ENCODE measurements at places on chromosomes 5 and 9.

DNA sequence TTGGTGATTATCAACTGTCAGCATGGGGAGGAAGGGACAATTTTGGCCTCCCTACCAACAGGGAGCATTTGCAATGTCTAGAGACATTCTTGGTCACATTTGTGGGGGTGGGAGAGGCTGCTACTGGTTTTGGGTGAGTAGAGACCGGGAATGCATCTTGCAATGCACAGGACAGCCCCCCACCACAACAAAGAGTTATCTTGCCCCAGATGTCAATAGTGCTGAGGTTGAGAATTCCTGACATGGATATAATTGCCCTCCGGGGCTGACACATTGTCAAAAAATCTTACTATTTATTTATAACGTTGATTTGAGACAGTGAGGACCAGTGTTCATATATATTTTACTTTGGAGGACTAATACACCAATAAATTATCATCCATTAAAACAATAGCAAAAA, 316.1 kb downstream of the PSAT1 start:
- no peak for DNase-seq
- no peaks in the 10 kb centered on the region for H3K27me3 ChIP-seq
- H3K4me3 ChIP-seq = no peak overlapping the region
- H3K4me1 ChIP-seq = peaks cover 7% of the 10 kb centered on the region

GRCh38 chr5:40492056-40492455, 187.7 kb upstream of the PTGER4 start:
- H3K27ac ChIP-seq = peak overlapping the region; percentile 43
- no peaks in the 10 kb centered on the region for H3K36me3 ChIP-seq
- DNase-seq = no peak
- H3K4me3 ChIP-seq = no peak overlapping the region
- H3K4me1 ChIP-seq = peaks cover 33% of the 10 kb centered on the region
- H3K27me3 ChIP-seq = no peaks in the 10 kb centered on the region

- H3K27me3 ChIP-seq = no peaks in the 10 kb centered on the region
- no peaks in the 10 kb centered on the region for H3K4me1 ChIP-seq
- H3K4me3 ChIP-seq = no peak overlapping the region
- no peak overlapping the region for H3K27ac ChIP-seq
These were observed 1052.7 kb upstream of the ARRDC3 start for GRCh38 chr5:92435781-92436180.

- H3K27ac ChIP-seq = no peak overlapping the region
- no peak overlapping the region for H3K4me3 ChIP-seq
- H3K4me1 ChIP-seq = peaks cover 4% of the 10 kb centered on the region
- peaks cover 2% of the 10 kb centered on the region for H3K36me3 ChIP-seq
- H3K27me3 ChIP-seq = peaks cover 17% of the 10 kb centered on the region
These were observed 40.8 kb upstream of the GNPDA1 start for GRCh38 chr5:142053426-142054151.

DNA sequence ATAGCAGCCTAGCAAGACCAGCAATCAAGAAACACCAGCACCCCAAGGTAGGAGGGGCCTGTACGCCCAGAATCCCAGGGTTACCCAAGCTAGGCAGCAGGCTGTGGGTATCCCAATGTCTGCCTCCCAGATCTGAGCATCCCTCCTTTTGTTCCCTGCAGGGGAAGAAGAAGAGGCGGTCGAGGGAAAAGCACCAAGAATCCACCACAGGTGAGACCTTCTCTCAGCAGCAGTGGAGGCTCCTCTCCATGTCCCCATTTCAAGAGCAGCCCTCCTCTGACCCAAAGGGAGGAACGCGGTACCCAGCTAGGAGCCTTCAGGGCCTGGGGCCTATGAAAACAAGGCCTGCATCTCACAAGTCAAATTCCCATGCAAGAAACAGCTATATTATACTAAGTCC, 28.9 kb downstream of the TCF7 start:
- H3K27ac ChIP-seq = no peak overlapping the region
- H3K4me3 ChIP-seq = no peak overlapping the region
- peaks cover 43% of the 10 kb centered on the region for H3K36me3 ChIP-seq
- no peak for DNase-seq

DNA sequence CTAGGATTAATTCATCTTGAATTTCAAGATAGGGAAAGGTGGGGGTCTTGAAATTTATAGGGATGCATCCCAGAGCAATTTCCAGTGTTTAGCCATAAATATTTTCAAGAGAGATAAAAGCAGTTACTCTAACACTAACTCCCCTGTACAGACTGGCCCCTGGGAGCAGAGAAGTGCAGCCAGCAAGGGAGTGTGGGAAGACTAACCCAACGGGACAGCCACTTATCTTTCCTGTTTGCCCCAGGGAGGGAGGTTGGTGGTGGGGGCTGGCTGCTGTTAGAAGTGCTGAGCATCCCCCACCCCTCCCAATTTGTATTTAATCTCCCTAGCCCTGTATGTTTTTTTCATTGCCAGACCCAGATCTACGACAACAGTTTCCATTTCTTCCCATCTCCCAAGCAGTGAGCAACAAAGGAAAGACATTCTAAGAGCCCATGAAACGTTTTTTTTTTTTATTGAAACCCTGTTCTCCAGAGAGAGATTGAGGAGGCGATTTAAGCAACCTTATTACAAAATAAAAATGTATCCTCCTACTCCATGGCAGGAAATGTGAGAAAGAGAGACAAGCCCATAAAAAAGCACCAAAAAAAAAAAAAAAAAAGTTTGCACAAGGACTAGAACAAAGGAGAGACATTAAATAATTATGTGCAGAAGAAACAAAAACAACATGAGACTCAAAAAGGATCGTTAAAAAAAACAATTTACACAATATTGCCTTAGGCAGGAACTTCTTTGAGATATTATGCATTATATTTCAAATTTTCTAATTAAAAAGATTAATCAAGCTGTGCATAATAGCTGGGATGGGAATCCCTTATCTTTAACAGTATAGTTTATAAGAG, 343.4 kb downstream of the ARHGEF28 start:
- no peaks in the 10 kb centered on the region for H3K4me1 ChIP-seq
- peaks cover 14% of the 10 kb centered on the region for H3K27me3 ChIP-seq
- H3K27ac ChIP-seq = no peak overlapping the region

DNA sequence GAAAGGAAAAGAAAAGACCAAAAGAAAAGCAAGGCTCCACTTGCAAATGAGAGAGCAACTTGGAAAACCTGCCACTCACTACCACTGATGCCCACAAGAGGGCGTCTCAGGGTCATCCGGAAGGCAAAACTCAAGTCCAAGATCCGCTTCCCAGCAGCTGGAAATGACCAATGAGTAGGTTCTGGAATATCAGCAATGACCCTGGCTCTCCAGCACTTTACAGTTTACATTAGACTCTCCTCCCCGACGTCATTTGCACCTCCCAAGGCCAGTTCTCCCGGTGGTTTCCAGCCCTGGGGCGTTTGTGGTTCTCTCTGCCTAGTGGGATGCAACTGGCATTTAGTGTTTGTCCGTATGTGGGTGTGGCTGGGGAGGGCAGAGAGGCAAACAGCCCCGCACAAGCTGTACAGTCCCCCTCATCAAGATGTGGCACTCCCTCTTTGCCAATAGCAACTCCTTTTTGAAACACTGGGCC, 193.8 kb upstream of the ZNF618 start:
- peaks cover 10% of the 10 kb centered on the region for H3K36me3 ChIP-seq
- no peak overlapping the region for H3K4me3 ChIP-seq
- peaks cover 5% of the 10 kb centered on the region for H3K4me1 ChIP-seq
- peaks cover 69% of the 10 kb centered on the region for H3K27me3 ChIP-seq
- no peak overlapping the region for H3K27ac ChIP-seq
- DNase-seq = no peak

GRCh38 chr9:98057138-98057799, 737 bp downstream of the NANS start:
- H3K27ac ChIP-seq = peak overlapping the region; percentile 97
- peaks cover 24% of the 10 kb centered on the region for H3K36me3 ChIP-seq
- peak overlapping the region; percentile 99 for H3K4me3 ChIP-seq
- peaks cover 33% of the 10 kb centered on the region for H3K4me1 ChIP-seq

- H3K27ac ChIP-seq = no peak overlapping the region
- H3K4me3 ChIP-seq = no peak overlapping the region
- no peaks in the 10 kb centered on the region for H3K27me3 ChIP-seq
- H3K4me1 ChIP-seq = peaks cover 9% of the 10 kb centered on the region
These were observed 61.1 kb downstream of the FRMD3 start for GRCh38 chr9:83477120-83477519.

GRCh38 chr5:124644138-124644537, 102.3 kb downstream of the ZNF608 start:
- peaks cover 22% of the 10 kb centered on the region for H3K36me3 ChIP-seq
- no peak overlapping the region for H3K4me3 ChIP-seq
- no peak for DNase-seq
- H3K27ac ChIP-seq = no peak overlapping the region

DNA sequence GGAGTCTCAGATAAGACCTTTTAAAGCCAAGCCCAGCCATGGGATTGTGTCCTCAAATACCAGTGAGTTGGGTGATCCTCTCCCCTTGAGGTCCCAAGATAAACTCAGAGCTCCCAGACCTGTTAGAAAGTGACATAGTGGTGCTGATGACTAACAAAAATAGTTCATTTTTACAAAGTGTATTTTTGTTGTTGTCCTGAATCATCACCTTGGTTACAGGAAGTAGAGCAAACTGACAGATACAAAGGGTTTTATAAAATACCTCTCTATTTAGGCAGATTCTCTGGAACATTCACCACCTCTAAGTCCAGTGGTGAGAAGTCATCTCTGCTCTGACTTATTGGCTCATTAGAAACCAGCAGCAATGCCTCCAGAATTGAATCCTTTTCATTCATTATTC, 259.3 kb downstream of the CEMIP2 start:
- no peaks in the 10 kb centered on the region for H3K4me1 ChIP-seq
- H3K27ac ChIP-seq = no peak overlapping the region
- H3K27me3 ChIP-seq = peaks cover 5% of the 10 kb centered on the region

DNA sequence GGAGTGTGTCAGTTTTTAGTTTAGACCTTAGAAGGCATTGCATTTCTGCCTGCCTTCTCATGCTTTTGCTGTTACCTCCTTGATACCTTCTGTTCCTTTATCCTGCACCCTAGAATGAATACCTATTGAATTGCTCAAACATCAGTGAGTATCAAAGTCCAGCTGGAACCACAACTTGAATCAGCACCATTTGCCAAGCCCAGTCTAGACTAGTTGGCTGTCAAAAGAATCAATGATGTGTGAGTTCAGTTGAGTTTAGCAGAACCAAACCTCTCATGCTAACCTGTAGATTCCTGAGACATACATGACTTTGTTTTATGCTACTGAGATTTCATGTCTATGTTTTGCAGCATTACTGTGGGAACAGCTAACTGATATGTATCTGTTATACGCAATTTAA, 116.6 kb downstream of the FAM170A start:
- H3K36me3 ChIP-seq = no peaks in the 10 kb centered on the region
- H3K27ac ChIP-seq = no peak overlapping the region
- H3K27me3 ChIP-seq = no peaks in the 10 kb centered on the region
- H3K4me1 ChIP-seq = no peaks in the 10 kb centered on the region
- no peak for DNase-seq

GRCh38 chr9:114883709-114884108, 46.7 kb downstream of the TNFSF8 start:
- no peak overlapping the region for H3K27ac ChIP-seq
- no peaks in the 10 kb centered on the region for H3K27me3 ChIP-seq
- H3K4me1 ChIP-seq = peaks cover 3% of the 10 kb centered on the region

- H3K27me3 ChIP-seq = no peaks in the 10 kb centered on the region
- H3K4me3 ChIP-seq = peak overlapping the region; percentile 74
- peak overlapping the region; percentile 59 for H3K27ac ChIP-seq
- peaks cover 3% of the 10 kb centered on the region for H3K36me3 ChIP-seq
These were observed 17.1 kb downstream of the RFX3 start for GRCh38 chr9:3508521-3509291.

DNA sequence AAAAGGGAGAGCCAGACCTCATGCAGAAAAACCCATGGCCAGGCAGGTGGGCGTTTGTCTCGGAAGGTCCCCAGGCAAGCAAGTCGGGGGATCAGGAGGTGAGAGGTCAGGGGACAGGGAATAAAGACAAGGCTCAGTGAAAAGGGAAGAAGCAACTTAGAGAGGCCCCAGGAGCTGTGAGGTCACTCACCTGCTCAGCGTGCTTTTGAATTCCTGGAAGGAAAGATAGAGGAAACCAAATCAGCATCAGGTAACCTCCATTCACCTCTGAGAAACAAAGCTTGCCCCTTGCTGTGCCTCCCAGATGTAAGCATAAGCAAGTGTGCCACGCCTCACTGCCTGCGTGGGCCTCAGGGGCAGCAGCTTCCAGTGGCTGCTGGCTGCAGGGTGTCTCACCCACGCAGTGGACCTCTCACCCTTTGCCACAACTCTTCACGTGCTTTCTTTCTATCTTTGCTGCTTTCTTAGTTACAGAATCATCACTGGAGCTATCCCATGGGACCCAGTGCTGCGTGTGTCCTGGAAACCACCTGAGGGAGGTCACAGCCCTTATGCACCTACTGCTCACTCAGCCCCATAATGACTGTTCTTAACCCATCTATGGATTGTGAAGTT, 6.0 kb downstream of the TRIM7 start:
- peak; percentile 83 for DNase-seq
- H3K27me3 ChIP-seq = peaks cover 6% of the 10 kb centered on the region
- peak overlapping the region; percentile 87 for H3K27ac ChIP-seq
- peaks cover 50% of the 10 kb centered on the region for H3K4me1 ChIP-seq
- peaks cover 3% of the 10 kb centered on the region for H3K36me3 ChIP-seq

DNA sequence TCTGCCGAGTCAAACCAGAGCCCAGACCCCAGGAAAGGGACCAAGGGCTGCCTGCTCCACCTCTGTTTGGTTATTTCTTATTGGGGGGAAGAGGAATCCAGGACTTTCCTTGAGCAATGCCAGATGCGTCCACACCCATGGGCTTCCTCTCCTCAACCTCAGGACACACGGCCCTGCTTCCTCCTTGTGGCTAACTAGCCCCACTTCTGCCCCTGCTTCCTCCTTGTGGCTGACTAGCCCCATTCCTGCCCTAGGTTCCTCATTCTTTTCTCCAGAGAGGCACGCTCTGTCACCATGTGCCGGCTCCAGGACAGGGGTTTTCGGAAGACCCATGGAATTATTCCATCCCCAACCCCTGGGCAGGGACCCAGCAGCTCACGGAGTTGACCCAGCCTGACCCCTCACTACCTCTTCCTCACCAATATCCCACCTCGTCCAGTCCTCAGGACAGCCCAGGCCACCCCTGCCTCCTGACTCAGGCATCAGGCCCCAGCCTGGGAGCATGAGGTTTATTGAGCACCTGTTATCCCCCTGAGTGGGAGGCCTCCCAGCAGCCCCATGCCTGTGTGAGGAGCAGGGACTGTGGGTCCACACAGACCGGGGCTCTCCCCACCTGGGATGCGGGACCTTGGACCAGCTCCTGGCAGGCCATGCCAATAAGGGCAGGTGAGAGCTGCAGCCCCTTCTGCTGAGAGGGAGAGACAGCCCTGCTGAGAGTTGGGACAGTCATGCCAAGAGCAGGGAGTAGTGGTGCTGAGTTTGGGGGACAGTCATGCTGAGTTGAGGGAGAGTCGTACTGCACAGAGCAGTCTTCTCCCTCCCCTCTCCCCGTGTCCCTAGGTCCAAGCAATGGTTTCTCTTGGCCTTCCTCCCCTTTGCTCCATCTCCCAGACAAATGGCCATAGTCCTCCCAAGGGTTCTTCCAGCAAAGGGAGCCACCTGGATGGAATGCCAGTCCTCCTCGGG, 11.8 kb upstream of the FCN1 start:
- H3K27me3 ChIP-seq = peaks cover 32% of the 10 kb centered on the region
- H3K27ac ChIP-seq = no peak overlapping the region
- H3K36me3 ChIP-seq = no peaks in the 10 kb centered on the region
- no peak for DNase-seq

GRCh38 chr9:100586093-100586492, 8.2 kb downstream of the CAVIN4 start:
- H3K27me3 ChIP-seq = no peaks in the 10 kb centered on the region
- no peaks in the 10 kb centered on the region for H3K36me3 ChIP-seq
- no peaks in the 10 kb centered on the region for H3K4me1 ChIP-seq
- no peak for DNase-seq
- no peak overlapping the region for H3K4me3 ChIP-seq
- no peak overlapping the region for H3K27ac ChIP-seq

Data from stimulated activated naive B cell treated with anti-CD40 and anti-IgM and Interleukin-4, amounts not matched to agents 10 μg/mL and 1 μg/mL and 100 μg/mL, for 72 hours (primary cell).